ENCODE measurements at places on chromosomes 6 and 20. TPM values are rescaled to one million over a fixed set of nuclear protein-coding genes. Genes with fewer than 3 reads are reported as not detected.

DNA sequence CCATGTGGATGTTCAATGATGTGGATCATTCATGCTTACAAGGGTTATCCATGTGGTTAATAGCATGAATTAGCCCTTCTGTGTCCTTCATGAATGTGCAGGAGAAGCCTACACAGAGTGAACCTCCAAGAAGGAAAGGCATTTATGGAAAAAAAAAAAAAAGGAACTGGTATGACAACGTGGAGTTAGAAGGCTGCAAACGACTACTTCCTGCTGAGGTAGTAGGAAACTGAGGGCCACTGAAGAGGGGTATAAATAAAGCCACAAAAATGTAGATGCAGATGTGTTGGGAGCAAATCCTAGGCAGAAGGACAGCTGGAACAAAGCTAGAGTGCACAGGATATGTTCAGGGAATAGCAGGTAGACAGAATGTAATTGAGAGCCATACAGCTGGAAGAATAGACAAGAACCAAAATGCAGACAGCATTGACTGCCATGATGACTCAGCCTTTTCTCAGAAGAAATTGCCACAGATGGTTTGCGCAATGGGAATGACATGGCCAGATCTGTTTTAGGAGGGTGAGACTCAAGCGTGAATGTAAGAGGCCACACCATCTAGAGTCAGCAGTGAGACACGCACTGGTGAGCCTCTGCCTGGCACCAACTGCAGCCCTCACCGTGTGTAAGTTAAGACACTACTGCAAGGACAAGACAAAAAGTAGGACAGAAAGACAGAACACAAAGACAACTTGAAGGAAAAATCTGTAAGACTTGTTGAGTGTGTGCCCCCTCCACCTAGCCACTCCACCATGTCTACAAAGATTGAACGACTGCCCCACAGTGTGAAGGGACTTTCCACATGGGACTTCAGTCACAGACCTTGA, 79.8 kb downstream of the KIF13A start:
- DNase-seq: no peak

DNA sequence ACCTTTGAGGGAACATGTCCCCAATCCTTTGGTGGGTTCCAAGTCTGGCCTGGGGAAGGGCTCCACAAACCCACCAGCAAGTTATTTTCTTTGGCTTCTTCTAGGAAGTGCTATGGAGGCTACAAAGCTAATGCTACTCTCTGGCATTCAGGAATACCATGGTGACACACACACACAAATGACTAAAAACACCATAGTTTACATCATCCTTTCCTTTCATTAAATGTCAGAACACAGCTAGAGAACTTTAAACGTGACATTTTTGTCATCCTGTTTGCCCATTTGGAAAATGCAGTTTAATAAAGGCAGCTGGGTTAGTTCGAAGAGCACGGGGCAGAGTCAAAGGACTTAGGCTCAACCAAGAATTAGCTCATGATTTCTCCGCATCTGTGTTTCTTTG, 40.2 kb upstream of the PROKR2 start:
- DNase-seq: peak; percentile 10

- no peak for DNase-seq
Observed at GRCh38 chr20:16846006-16846405, 97.8 kb downstream of the OTOR start.

DNA sequence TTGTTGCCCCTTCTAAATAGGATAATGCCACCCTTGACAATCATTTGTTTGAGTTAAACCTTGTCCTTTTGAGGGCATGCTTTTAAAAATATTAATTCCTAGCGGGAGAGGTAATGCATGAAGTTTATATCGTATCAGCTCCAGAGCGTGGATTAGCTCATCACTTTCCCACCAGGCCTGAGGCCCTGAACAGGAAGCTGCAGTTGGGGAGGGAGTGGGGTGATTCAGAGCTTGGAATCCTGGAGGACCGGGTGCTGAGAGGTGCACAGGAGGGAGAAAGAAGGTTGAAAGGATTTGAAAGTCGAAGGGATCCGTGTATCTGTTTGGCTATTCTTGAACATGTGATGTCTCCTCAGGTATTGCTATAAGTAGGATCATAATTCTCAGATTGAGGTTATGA, 25.0 kb downstream of the ZDHHC14 start:
- peak; percentile 26 for DNase-seq

Gene KCNQ2
- total RNA-seq: not detected

GRCh38 chr6:125020385-125020784, 58.1 kb downstream of the RNF217 start:
- DNase-seq: no peak

DNA sequence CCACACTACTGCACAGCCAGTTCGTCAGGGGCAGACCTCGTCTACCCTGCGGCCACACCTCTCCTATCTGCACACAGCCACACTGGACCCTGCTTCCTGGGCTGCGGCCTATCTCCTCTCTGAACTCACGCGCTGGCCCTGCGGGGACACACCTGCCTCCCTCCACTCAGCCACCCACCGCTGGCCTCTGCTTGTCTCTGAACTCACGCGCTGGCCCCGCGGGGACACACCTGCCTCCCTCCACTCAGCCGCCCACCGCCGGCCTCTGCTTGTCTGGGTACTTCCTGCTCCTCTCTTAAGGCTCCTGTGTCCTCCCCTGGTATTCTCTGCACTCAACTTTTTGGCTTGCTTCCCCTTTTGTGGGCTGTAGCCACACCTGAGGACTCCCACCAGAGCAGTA, 52.3 kb downstream of the HUS1B start:
- no peak for DNase-seq

Gene RBM24
- 0.64 TPM for total RNA-seq

GRCh38 chr6:30206799-30207618, 6.2 kb downstream of the TRIM26 start:
- DNase-seq: no peak

DNA sequence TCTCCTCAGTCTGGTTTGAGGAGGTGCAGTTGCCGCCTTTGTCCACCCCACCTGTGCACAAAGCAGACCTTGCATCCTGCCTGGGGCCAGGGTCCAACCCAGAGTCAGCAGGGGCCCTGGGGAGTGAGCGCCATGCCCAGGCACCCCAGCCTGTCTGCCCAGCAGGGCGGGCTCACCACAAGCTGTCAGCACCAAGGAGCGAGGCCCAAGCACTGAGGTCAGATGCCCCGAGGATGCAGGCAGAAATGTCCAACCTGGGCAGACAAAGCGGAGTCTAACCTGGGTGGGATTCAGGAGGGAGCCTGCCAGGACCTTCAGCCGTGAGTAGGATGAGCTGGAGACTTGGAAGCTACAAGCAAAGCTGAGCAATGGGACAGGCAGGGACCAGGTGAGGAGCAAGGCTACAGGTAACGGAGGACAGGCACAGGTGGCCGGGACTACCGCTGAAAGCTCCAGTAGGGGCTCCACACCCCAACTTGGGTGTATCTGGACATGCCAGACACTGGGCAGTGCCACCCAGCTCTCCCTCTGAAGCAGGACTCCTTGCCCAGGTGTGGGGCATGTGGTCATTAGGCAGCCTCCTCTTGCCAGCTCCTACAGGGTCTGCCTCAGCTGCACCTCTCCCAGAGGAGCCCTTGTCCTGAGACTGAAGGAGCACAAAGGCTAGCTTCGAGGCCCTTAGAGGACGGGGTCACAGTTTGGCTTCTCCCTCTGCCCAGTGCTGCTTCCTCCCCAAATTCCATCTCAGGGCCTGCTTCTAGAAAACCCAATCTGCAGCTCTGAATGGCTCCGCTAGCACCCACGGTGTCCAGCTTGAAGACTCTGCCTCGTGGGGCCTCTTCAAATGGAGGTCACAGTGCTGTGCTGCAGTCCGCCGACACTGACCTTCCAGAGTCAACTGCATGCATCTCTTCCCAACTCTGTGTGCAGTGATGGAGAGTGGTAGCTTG, 210.6 kb upstream of the CDYL start:
- no peak for DNase-seq

Data from dermis microvascular lymphatic vessel endothelial cell (primary cell).